ENCODE measurements at places on chromosomes 3 and 15. TPM values are rescaled to one million over a fixed set of nuclear protein-coding genes. Genes with fewer than 3 reads are reported as not detected.

DNA sequence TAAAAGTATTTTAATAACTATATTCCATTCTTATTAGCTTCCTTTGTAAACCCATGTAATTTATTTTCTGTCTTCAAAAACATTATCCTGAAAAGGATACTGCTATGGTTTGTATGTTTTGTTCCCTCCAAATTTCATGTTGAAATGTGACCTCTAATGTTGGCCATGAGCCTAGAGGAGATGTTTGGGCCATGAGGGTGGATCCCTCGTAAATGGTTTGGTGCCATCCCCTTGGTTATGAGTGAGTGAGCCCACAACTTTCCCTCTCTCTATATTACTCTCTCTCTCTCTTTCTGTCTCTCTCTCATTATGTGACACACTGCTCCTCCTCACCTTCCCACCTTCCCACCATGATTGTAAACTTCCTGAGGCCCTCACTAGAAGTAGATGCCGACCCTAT is 357.7 kb downstream of the MFSD1 start:
- DNase-seq: no peak

DNA sequence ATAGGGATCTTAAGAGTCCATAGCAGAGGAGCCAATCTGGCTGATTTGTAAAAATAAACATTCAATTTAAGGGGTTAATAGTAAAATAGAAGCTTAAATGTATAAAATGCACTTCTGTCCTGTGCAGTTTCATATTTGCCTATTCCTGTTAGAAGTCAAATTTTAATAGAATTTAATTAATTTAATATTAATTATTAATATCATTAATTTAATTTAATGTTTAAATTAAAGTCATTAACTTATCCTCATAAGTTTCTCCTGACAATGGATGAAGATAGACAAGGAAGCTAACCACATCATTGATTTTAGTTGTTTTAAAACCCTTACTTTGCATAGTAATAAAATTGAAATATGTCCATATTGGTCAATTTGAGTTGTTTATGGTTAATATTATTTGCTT is 1096.2 kb upstream of the EPHA6 start:
- no peak for DNase-seq

DNA sequence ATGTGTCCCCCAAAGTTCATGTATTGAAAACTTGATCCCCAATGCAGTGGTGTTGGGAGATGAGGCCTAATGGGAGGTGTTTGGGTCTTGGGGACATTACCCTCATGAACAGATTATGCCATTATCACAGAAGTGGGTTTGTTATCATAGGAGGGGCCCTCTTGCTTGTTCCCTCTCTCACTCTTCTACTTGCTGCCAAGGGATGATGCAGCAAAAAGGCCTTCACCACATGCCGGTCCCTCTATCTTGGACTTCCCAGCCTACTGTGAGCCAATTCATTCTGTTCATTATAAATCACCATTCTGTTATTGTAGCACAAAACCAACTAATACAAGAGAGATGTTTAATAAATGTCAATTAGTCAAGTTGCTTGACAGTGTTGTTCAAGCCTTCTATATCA is 47.2 kb downstream of the FAM227B start:
- DNase-seq: no peak

DNA sequence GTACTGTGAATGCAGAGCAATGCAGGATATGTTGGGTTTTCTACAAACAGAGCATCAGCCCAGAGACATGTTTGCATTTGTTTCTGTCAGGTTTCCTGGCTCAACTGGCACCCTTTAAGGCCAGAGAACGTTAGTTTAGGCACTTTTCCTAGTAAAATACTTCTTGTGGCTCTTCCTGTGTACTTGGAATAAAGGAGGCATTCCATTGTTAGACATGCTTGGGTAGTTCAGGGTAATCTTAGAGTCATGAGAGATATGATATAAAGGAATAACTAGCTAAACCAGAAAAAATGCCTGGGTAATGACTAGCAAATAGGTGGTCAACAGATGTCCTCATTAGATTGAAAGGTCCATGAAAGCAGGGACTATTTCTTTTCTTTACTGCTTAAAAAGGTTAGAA is 60.4 kb upstream of the RBM5 start:
- no peak for DNase-seq

- no peak for DNase-seq
Measured at GRCh38 chr3:52097851-52098507, 41.6 kb upstream of the DUSP7 start.

DNA sequence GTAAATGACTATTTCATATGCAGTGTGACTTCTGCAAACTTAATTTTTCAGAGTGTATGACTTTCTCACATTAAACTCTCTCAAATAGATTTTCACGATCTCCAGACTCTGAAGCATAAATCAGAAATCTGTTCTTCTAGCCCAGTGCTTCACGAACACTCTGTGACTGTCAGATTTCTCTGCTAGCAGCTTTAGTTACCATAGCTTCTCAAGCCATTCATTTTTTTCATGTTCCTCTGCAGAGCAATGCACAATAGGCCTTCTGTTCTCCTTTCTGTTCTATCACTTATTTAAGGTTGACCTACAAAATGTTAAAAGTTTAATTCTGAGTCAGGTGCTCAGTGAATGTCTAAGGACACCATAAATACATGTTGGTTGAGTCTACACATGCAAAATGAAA is 1102.2 kb downstream of the TUSC7 start:
- no peak for DNase-seq

DNA sequence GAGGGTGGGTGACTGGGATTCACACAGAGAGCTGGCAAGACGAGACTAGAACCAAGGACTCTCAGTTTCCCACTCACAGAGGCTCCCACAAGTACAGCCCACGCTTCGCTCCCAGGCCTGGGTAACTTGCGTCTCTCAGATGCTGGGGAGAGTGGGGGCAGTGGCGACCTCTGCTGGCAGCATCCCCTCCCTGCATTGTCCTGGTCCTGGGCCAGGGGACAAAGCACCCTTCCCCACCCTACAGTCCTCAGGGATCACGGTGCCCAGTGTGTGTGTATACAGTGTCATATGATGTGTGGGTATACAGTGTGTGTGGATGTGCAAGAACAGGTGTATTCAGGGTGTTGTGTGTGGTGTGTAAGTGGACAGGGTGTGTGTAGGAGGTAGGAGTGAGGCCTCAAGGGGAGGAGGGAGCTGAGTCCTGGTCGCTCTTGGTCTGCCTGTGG is 12.8 kb downstream of the VILL start:
- DNase-seq: no peak

GRCh38 chr15:26724381-26725150 is 48.3 kb downstream of the GABRB3 start:
- no peak for DNase-seq

GRCh38 chr3:59326246-59327024 is 276.6 kb upstream of the CFAP20DC start:
- DNase-seq: no peak

DNA sequence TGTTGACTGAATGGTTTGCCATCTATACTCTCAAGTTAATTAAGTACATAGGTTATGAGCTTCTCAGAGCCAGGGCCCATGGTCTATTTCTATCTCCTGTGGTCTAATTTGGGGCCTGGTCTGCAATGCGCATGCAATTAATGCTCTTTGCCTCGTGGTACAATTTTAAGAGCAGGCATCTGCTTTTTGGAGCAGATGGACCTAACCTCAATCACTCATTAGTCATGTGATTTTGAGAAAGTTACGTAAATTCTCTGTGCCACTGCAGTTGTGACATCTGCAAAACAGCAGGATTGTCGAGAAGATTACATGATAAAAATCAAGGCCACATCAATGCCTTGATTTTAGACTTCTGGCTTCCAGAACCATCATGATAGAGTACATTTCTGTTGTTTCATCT is 543.7 kb upstream of the ADAMTS9 start:
- DNase-seq: no peak

The SH3GL3 gene
- 0.27 TPM for total RNA-seq

The MINAR1 gene
- 0.27 TPM for total RNA-seq

The LZTFL1 gene
- 10.0 TPM for total RNA-seq

The EPHB3 gene
- 0.54 TPM for total RNA-seq

The ZNF35 gene
- total RNA-seq: 4.8 TPM

Measured in hematopoietic multipotent progenitor cell (in vitro differentiated cells).